ENCODE measurements at places on chromosomes 6 and 20.
A peak's percentile ranks its signal among the peaks of the same experiment; 100 is the strongest.

DNA sequence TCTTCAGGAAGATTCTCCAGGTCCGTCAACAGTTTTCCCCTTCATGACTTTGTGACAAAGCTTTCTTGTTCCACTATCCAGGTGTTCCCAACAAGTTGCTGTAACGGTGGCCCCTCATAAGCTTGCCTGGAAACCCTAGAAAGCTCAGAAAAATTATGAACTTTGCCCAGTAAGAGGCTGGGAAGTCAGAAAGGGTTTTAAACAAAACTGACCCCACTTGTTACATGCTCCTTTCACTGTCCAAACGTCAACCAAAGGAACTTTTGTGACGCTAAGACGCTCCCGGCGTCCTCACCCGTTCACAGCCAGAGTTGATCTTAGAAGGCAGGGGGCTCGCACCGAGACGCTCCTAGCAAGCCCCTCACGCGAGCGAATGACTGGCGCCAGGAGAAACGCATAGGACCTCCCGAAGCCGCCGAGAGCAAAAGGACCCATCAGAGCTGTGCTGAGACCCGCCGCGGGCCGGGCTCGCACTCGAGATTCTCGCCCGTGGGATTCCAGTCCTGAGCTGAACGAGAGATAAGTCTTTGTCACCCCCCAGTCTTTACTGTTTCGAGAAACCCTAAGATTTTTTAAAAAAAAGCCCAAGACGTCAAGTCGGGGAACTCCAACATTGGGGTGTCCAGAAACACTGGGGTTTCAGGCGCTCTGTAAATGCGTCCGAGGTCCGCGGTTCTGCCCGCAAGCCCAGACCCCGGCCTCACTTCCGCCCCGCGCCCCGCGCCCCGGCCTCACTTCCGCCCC is 544 bp upstream of the ACAT2 start:
- DNase-seq, result peak; percentile 13

DNA sequence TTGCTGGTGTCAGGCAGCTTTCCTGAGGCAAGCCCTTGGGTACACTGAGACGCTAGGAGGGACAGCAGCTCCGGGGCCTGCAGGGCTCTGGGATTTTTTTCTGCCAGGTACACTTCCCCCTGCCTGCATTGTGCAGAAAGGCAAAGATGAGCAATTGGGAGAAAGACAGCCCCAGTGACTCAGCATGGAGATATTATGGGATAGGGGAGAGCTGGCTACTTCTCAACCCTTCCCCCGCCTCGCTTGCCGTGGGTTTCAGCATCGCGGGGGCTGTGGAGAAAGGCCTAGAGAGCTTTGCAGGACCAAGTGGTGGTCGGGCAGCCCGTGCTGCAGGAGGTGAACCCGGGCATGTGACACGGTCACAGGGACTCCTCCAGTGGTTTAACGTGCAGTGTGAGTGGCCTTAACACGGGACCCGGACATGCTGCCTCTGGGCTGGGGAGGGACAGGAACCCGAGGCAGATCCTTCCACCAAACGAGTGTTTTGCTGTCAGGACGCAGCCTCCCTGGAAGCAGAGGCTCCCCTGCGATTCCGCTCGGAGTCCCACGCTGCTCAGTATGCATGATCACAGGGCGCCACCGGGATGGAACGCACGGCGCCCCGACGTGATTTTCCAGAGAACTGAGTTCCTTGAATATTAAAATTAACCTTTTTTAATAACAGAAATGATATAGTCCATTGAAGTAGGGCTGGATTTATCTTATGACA is 139.9 kb downstream of the CDH4 start:
- no peak for DNase-seq

DNA sequence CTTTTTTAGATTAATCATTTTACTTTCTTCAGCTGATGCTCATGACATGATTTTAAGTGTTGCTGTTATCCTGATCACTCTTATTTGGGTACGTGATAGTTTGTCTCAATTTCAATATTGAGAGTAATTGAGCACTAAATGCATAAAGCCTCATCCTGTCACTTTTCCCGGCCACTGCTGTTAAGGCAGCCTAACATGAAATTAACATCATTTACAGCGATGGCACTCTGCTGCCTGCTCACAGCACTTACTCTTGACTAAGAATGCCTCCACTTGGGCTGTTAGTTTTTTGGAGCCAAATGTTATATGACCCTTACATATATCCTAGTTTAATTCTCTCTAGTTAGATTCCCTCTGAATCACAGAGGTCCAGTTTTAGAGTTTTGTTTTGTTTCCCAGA is 107.3 kb downstream of the SLX4IP start:
- DNase-seq, result no peak

DNA sequence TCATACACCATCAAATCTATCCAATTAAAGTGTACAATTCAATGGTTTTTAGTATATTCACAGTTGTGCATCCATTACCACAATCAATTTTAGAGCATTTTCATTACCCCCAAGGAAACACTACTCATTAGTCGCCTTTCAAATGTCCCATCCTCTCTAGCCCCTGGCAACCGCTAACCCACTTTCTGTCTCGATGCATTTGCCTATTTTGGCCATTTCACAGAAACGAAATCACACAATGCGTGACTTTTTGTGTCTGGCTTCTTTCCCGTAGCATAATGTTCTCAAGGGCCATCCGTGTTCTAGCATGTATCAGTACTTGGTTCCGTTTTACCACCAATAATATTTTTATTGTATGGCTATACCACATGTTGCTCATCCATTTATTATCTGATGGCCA is 51.7 kb downstream of the PPP1R3G start:
- no peak for DNase-seq

DNA sequence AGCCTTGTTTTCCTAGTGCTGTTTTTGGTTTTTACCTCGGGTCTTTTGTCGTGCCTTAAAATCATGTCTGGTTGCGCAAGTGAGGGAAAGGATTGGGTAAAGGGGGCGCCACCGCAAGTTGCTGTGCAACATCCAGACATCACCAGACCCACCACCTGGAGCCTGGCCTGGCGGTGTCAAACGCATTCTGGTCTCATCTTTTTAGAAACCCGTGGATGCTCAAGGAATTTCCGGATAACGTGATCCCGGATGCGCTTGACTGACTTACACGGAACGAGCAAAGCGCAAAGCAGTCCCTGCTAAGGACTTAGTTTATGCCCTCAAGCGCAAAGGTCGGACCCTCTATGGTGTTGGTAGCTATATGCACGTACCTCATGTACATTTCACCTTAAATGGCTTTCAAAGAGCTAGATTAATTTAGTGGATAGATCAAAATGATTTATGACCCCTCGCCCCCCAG is 105.2 kb downstream of the OR2B2 start:
- DNase-seq, result no peak

DNA sequence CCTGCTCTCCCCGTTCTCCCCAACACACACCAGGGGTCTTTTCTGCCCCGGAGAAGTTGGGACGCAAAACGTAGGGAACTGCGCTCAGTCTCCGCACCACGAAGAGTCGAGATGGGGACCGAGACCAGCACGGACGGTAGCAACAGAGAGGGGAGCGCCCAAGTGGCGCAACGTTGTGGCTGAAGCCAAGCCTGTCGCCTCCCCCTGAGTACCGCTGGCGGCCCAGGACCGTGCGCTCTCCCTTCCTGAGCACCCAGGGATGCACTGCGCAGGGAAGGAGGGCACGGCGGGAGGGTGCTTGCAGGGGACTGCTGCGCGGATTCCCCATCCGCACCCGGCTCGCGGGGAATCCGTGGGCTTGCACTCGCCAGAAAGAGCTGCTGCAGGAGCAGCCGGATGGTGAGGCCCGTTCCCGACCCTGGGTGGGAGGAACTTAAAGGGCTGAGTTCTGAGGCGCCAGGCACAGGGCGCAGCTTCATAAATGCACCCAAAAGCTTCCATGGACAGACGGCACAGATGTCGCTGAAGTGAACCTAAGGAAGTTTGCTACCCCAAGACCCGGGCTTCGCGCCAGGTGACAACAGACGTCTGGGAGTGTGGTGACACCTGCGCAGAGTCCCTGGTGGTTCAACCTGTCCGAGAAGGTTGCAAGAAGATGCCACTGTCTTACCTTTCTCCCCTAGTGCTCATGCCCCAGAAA is 178.7 kb downstream of the TBXT start:
- no peak for DNase-seq

GRCh38 chr20:34768096-34768495 is 57.4 kb downstream of the NCOA6 start:
- DNase-seq, result no peak

- no peak for DNase-seq
Observed at GRCh38 chr6:31610968-31611367, 4.1 kb upstream of the AIF1 start.

DNA sequence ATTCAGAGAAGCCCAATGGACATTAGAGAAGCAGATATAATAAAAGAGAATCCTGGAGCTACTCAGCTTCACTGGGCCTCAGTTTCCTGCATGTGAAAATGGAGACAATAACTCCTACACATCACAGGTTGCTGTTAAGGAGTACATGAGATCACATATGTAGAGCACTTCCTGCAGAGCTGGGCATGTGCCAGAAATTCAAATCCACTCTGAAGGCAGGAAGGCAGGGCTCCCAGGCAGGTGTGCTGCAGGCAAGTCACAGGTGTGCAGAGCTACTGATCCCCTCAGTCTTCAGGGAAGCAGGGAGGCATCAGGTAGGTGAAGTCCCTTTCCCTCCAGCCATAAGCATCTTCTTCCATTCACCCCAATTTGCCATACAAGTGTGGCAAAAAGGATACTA is 48.0 kb downstream of the DST start:
- no peak for DNase-seq

- DNase-seq, result no peak
Observed at GRCh38 chr20:14142171-14142570, 146.9 kb downstream of the MACROD2 start.

GRCh38 chr6:31470801-31471200 is 27.1 kb upstream of the MICB start:
- no peak for DNase-seq

Data from germinal center (tissue), 1 donor.